B cell (primary cell): ENCODE measurements at places on chromosomes 2 and 18. TPM values are rescaled to one million over a fixed set of nuclear protein-coding genes. Genes with fewer than 3 reads are reported as not detected.
A peak's percentile ranks its signal among the peaks of the same experiment; 100 is the strongest.

DNA sequence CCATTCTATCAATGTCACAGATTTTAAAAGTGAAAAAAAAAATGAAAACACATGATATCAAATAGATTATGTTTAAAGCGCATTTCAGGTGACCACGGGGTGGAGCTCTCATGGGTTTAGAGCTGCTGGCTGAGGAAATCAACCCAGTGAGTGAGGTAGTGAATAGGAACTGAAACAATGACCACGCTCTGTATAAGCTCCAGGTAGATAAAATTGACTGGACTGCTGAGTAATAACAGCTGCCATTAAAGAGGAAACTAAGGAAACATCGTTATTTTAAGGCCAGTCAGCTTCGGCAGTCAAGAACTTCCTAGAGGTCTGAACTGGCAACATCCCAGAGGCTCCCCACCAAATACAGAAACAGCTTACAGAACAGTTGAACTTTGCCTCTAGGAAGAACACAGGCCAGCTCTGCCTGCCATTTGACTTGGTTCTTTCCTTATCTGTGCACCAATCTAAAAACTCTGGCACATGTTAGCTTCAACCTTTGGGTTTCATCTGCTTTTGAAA, 185.9 kb downstream of the PDE1A start:
- no peaks in the 10 kb centered on the region for H3K36me3 ChIP-seq
- peak; percentile 41 for DNase-seq
- H3K4me1 ChIP-seq, result no peaks in the 10 kb centered on the region
- H3K4me3 ChIP-seq, result no peak overlapping the region

DNA sequence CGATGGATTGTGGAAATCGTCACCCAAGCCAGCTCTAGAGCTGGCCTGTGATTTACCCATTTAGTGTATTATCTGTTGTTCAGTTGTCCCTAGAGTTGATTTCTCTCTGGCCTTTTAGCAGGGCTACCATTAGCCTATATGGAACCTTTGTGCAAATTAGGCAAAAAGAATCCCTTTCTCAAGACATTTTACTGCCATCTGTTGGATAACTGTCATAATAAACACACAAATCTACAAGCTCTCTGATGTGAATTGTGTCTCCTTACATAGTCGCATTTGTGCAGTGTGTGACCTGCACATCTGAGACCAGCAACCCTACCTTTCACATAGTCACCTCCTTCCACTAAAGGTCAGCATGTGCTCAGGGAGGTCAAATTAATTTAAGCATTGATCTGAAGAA, 34.0 kb downstream of the LOXHD1 start:
- H3K27me3 ChIP-seq, result no peaks in the 10 kb centered on the region
- no peak for DNase-seq
- no peaks in the 10 kb centered on the region for H3K36me3 ChIP-seq
- no peaks in the 10 kb centered on the region for H3K4me1 ChIP-seq
- no peak overlapping the region for H3K4me3 ChIP-seq

DNA sequence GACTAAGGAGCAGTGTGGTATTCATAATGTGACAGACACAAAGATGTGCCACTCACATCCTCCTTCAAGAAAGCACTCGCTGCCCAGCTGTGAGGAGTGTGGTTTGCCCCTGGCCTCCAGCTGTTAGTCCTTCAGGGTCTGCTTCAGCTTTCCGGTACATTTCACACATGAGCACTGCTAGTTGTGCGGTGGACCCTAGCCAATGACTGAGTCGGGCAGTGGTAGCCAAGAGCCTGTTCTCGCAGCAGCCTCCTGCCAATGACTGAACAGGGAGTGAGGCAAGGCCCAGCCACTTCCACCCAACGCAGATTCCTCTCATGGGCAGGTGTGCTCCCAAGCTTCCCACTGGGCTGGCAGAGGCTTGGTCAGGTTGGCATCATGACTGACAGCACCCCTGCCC, 254.3 kb downstream of the RBM43 start:
- no peak overlapping the region for H3K4me3 ChIP-seq
- H3K36me3 ChIP-seq, result no peaks in the 10 kb centered on the region
- H3K27me3 ChIP-seq, result no peaks in the 10 kb centered on the region

DNA sequence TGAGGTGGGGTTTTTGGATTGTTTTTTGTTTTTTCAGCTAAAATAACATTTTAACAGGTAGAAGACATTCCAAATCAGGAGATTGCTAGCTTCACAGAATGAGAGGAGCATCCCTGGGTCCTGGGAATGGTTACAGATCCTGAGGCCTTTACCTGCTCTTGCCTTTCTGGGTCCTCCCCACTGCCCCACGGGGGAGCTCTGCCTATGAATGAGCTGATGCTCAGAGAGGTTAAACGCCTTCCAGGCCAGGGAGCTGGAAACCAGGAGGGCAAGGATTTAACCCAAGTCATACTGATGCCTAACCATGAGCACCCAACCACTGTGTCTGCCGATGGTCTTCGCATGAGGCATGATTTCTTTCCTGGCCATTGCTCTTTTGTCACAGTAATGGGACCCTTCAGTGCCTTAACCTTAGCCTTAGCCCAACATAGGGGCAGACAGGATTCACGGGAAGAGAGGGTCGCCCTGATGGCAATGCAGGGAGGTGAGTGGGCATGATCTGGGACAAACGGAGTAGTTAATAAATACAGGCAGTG, 16.1 kb downstream of the MOCOS start:
- H3K27me3 ChIP-seq, result no peaks in the 10 kb centered on the region
- no peak for DNase-seq
- no peaks in the 10 kb centered on the region for H3K4me1 ChIP-seq

GRCh38 chr2:111030945-111031344, 89.8 kb upstream of the BCL2L11 start:
- no peaks in the 10 kb centered on the region for H3K36me3 ChIP-seq
- peaks cover 2% of the 10 kb centered on the region for H3K4me1 ChIP-seq
- DNase-seq, result no peak
- no peak overlapping the region for H3K4me3 ChIP-seq
- H3K27ac ChIP-seq, result no peak overlapping the region

DNA sequence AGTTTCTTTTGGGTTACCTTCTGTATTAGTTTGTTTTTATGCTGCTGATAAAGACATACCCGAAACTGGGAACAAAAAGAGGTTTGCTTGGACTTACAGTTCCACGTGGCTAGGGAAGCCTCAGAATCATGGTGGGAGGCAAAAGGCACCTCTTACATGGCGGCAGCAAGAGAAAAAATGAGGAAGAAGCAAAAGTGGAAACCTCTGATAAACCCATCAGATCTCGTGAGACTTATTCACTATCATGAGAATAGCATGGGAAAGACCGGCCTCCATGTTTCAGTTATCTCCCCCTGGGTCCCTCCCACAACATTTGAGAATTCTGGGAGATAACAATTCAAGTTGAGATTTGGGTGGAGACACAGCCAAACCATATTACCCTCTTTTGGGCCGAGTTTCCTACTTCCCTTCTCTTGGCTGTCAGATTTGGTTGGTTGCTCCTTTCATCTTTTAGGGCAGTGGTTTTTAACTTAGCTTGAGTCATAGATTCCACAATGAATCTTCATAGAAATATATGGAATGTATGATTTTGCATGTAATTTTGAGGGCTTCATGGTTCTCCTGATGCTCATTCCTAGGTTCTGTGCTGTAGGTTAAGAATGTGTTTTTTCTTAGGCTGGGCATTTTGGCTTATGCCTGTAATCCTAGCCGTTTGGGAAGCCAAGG, 44.2 kb downstream of the CEP192 start:
- H3K27me3 ChIP-seq, result no peaks in the 10 kb centered on the region
- H3K4me1 ChIP-seq, result no peaks in the 10 kb centered on the region
- no peak overlapping the region for H3K27ac ChIP-seq
- no peak overlapping the region for H3K4me3 ChIP-seq

- peaks cover 1% of the 10 kb centered on the region for H3K36me3 ChIP-seq
- no peak overlapping the region for H3K27ac ChIP-seq
- H3K4me1 ChIP-seq, result no peaks in the 10 kb centered on the region
- no peaks in the 10 kb centered on the region for H3K27me3 ChIP-seq
- no peak for DNase-seq
- H3K4me3 ChIP-seq, result no peak overlapping the region
Measured at GRCh38 chr2:210099940-210100339, 71.3 kb downstream of the KANSL1L start.

DNA sequence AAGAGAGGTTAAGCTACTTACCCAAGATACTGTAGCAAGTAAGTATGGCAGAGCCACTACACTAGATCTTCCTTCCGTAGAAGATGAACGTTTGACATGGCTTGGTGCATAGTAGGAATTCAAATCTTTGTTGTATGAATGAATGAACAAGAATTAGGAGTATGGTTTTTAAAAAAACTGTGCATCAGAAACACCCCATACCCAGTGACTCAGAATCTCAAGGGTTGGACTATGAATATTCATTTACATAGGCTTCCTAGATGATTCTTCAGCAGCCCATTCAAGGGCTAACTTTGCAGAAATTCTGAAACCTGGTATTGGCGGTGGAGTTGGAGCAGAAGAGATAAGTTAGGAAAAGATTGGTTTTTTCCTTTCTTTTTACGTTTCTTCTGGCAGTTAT, 5.4 kb downstream of the ACTR3 start:
- DNase-seq, result no peak
- H3K4me1 ChIP-seq, result peaks cover 63% of the 10 kb centered on the region

ALPG gene
- total RNA-seq, result not detected in 2 replicates

KATNAL2 gene
- total RNA-seq, result 1.8 and 3.1 TPM in 2 replicates

- no peak overlapping the region for H3K27ac ChIP-seq
- no peaks in the 10 kb centered on the region for H3K27me3 ChIP-seq
- peaks cover 4% of the 10 kb centered on the region for H3K4me1 ChIP-seq
- no peak for DNase-seq
Measured at GRCh38 chr2:160335441-160335840, 135.4 kb upstream of the ITGB6 start.

- H3K4me3 ChIP-seq, result no peak overlapping the region
- no peaks in the 10 kb centered on the region for H3K27me3 ChIP-seq
- no peak overlapping the region for H3K27ac ChIP-seq
- no peaks in the 10 kb centered on the region for H3K36me3 ChIP-seq
Measured at GRCh38 chr2:62074233-62074632, 121.7 kb upstream of the B3GNT2 start.
